Kidney (tissue), 22 donors: ENCODE measurements at places on chromosomes 5 and 9. TPM values are rescaled to one million over a fixed set of nuclear protein-coding genes. Genes with fewer than 3 reads are reported as not detected.

The SEC24A gene
- 21.2 TPM for total RNA-seq

The PHF24 gene
- total RNA-seq = 0.98 TPM

The EXD3 gene
- total RNA-seq = 44.5 TPM

The TTC23L gene
- 1.7 TPM for total RNA-seq

The SEMA5A gene
- total RNA-seq = 23.3 TPM

The TMEM232 gene
- 11.3 TPM for total RNA-seq

The SLC24A2 gene
- total RNA-seq = not detected

The SARDH gene
- 4.6 TPM for total RNA-seq

The F2RL1 gene
- 51.9 TPM for total RNA-seq

The STING1 gene
- 109 TPM for total RNA-seq
